Fibroblast of skin of left quadriceps (primary cell): ENCODE measurements at places on chromosomes 16 and 17.
A peak's percentile ranks its signal among the peaks of the same experiment; 100 is the strongest.

DNA sequence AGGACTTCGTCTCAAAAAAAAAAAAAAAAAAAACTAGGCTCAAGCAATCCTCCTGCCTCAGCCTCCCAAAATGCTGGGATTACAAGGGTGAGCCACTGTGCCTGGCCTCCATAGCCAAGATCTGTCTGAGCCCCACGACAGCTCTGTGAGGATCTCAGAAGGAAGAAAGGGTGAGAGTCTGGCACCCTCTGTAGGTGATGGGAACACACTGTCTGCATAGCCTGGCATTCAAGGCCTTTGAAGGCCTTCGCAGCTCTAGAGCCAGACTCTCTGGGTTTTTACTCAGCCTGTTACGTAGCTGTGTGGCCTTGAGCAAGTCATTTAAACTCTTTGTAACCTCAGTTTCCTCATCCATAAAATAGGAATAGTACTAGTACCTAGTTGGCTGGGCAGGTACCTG lies 6.3 kb upstream of the XPO6 start:
- peak; percentile 31 for DNase-seq

DNA sequence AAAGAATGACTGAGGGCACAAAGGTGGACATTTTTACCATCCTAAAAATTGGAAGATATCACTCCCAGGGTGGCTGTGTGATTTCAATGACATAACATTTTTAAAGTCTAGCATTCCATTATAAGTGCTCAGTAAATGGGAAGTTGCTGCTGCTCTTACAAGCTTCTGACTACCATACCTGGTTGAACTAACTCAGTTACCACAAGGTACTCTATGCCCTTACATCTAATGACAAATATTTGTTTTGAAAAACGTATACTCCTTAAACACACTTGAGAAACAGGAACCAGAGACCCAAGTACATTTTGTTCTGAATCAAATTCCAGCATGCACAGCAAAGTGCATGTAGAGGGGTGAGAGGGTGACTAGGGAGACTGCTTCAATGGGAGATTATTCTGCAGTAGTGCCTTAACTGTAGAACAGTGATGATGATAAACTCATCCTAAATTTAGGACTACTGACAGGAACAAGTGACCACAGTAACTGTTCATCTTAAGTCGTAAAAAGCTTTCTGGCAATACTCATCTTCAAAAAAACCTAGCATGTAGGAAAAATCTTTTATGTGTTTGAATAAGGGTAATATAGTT lies 83.5 kb downstream of the KANSL1 start:
- DNase-seq: no peak

DNA sequence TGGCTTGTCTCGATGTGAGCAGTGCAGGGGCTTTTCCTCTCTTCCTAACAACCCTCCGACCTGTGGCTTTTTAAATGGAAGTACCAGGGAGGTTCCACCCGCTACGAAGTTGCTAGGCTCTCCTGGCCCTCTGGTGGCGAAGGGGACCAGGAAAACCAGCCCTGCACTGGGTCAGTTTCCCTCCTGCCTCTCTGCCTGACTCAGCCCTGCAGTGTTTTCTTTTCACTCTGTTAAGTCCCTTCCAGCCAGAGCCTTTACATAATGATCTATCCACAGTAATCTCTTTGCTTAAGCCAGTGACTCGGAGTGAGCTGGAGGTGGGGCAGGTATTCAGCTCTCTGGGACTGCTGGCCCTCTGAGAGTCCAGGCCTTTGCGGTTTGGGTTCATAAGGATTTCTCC lies 331.3 kb upstream of the EEF2KMT start:
- no peak for DNase-seq

- DNase-seq: no peak
Measured at GRCh38 chr16:49600976-49601375, 227.4 kb downstream of the C16orf78 start.

GRCh38 chr17:68514831-68515635 lies 2.8 kb downstream of the PRKAR1A start:
- peak; percentile 43 for DNase-seq

GRCh38 chr16:16143931-16144330 lies 79.4 kb downstream of the ABCC6 start:
- no peak for DNase-seq

DNA sequence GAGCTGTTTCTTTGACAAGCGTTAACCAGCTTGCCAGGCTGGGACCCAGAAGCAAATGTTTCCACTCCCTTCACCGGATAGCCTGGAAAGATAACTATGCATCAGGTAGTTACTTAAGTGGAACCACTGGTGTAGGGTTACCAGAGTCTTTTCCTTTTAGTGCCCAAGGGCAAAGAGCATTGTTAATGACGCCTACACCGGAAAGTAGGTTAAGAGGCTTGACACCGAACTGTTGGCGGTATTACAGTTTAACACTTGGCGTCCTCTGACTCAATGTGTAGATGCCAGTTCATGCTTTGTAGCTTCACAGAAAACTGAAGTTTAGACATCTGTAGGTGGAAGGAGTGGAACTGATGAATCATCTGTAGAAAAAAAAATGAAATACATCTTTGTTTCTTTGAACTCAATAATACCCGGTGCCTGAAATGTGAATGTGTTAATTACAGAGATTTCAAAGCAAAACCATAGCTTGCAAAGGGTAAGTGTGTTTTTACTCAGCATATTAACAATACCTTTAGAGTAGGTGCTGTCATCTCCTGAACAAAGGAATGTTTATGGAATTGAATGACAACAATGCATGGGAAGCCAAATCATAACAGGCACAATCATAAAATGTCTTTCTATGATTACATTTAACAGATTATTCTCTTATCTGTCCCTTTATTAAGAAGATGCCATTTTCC lies 426.7 kb upstream of the SALL1 start:
- no peak for DNase-seq

DNA sequence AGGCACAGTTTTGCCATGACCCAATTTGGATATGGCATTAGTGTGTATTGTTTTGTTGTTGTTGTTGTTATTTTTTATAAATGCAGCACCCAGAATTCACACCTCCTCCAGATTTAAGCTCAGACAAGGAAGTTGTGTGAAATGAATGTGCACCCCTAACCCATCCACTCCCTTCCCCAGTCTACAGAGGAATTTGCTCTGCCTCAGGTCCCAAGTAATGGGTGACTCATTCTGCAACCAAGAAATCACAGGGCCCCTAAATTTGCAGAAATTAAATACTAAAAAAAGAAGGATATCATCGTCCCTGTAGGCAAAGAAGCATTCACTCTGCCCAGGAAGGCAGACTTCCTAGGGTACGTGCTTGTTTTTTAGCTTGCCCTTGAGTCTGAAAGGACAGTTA lies 62.3 kb downstream of the CLEC16A start:
- DNase-seq: no peak

DNA sequence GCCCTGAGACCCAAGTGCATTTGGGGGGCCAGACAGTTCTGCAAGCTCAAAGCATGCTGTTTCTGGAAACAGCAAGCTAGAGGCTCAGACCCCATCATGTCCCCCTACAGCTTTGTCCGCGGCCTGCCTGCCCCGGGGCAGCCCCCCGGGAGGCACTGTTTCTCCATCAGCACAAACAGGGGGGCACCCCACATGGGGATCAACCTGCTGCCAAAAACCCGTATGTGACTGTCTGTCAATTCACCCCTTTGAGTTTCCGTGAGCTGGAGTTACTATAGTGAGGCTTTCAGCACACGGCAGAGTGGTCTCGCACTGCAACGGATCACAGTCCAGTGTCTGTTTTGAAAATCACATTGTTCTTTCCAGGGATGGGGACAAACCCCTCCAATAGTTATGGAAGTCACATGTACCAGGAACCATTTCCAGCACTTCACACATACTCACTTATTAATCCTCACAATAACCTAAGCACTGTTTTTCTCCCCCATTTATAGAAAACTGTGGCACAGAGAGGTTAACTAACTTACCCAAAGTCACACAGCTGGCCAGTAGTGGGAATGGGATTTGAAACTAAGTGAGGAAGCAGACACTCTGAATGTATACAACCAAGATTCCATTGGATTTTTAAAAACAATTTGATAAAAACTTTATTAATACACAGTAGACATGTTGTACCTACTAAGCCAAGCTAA lies 269.0 kb downstream of the C16orf95 start:
- no peak for DNase-seq

GRCh38 chr16:58384437-58385055 lies 7.7 kb upstream of the GINS3 start:
- DNase-seq: no peak

- DNase-seq: no peak
Measured at GRCh38 chr17:47955497-47956461, 1.9 kb downstream of the PRR15L start.

DNA sequence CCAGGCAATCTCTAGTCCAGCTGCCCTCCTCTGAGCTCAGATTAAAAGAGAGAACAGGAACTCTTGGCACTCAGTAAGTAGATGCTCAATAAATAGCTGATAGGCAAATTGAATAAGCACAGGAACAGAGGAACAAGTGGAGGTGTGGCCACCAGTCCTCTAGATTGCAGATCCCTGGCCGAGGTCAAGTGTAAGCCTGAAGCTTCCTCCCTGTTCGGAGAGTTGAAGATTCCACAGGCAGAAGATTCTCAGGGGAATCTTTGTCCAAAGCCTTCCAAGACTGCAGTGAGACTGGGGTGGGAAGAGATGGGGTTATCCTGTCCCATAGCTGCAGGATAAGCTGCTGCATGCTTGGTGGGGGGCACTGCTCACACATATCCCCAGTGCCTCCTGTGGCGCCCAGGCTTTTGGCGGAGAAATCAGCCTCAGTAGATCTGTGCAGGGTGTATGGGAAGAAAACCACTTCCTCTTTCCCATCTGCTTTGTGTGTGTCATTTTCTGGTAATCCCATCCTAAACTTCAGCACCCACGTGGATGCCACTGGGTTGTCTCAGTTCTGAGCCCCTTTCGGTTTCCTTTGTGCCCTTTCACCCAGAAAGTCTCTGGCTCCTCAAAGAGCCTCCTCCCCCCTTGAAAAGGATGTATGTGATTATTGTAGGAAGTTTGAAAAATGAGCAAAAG lies 12.1 kb downstream of the CD300A start:
- DNase-seq: no peak

- DNase-seq: peak; percentile 24
Measured at GRCh38 chr17:58184308-58184985, 8.1 kb upstream of the EPX start.

DNA sequence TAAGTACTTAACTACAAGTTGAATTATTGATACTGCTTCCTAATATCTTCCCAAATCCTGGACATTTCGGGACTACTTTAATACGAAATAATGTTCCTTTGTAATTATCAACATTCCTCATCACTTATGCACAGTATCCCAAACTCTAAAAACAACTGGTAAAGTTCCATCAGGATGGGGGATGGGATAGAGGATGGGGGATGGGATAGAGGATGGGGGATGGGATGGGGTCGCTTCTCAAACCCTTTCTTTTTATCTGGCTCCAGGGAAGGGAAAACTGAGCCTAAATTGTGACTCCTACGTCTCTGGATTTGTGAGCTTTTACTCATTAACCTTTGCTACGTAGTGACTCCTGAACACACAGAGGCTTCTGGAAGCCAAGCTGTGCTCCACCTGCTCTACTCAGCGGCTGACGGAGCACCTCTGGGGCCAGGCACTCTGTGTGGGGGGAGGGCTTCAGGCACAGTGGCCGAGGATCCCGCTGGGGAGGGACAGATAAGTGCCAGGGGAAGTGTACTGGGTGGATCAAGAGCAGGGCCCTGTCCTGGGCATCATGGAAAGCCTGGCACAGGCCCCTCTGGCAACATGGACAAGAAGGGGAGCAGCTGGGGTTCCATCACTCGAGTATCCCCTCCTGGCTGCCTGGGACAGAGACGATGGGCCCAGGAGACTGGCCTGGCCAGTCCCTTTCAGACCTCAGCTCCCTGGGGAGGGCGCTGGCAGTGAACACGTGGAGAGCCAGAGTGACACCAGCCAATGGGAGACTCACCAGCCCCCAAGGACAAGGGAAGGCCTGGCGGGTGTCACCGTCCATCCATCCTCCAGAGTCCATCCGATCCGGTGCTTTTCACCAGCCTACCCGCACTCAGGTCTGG lies 56.2 kb downstream of the PGS1 start:
- DNase-seq: no peak

GRCh38 chr17:44981221-44981968 lies 13.3 kb upstream of the C1QL1 start:
- no peak for DNase-seq

- no peak for DNase-seq
Measured at GRCh38 chr17:4074831-4075495, 67.9 kb downstream of the ZZEF1 start.

DNA sequence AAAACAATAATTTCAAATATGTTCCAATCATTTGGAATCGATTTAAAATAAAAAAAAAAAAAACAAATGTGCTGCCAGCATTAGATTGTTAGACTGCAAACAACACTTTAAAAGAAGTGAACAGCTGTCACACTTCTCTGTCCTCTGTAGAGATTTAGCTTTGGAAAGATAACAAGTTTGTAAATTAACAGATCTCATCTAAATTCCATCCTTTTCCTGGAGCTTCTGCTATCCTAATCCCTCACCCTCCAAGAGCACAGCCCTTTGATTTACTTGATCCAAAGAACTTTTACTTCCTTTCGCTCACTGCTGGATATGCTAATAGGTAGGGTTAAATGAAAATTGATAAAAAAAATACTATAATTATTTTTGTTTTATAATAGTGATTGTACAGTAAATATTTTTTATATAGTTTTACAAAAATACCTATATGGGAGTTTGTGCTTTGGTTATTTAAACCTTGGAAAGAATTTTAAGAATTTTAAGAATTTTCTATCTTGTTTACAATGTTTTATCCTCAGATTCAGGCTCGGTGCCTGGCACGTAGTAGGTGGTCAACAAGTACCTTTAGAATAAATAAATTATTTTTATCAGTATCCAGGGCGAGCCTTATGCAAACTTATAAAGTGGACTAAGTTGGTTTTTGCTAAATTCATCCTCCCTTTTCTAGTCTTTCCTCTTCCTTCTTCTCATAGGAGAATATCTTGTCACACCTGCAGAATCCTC lies 21.6 kb downstream of the MAP2K6 start:
- no peak for DNase-seq

DNA sequence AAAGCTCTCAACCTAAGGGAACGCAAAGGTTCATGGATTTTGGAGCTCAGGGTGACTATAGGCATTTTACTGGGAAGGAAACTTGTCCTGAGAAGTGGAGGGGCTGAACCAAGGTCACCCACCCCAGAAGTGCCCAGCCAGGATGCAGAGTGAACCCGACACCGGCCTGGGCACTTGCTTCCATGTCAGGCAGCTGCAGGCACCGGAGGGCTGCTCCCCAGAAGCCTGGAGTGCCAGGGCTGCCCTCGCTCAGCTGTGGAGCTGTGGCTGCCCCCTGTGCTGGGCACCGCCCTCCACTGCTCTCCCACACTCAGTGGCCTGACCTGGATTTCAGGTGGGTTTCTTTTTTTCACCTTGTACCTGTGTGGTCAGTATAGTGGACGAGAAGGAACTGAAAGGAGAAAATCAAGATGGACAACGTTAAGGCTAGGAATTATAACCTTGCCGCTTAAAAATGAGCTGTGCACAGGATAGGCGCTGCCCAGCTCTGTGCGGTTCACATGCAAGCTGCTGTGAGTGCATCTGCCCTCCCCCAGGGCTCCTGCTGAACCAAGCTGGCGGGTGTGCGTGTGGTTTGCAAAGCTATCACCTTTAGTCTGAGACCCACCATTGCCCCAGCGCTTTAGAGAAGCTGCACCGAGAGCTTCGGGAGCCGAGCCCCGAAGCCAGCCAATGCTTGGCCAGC lies 2.2 kb downstream of the MAPK8IP3 start:
- DNase-seq: no peak
